ENCODE measurements at places on chromosomes 1 and 21.

- DNase-seq, result no peak
Observed at GRCh38 chr1:16973215-16973614, 7.2 kb downstream of the MFAP2 start.

GRCh38 chr1:87367549-87367948, 38.9 kb downstream of the LMO4 start:
- DNase-seq, result no peak

DNA sequence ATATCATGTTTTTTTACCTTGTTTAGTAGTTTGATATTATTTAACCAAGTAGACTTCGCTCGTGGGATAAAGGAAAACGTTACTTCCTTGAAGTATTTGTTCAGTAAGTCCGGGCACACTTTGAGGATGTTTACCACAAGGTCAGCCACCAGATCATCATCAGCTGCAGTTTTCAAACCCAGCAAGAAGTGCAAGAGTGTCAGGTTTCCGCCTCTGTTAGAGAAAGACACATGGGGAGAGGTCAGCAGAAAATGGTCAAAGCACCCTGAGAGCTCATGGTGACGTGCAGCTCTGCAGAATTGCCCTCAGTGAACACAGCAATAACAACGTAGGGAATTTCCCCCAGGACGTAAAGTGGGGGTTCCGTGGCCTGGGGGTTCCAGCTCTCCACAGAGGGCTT, 24.4 kb downstream of the URB1 start:
- no peak for DNase-seq

DNA sequence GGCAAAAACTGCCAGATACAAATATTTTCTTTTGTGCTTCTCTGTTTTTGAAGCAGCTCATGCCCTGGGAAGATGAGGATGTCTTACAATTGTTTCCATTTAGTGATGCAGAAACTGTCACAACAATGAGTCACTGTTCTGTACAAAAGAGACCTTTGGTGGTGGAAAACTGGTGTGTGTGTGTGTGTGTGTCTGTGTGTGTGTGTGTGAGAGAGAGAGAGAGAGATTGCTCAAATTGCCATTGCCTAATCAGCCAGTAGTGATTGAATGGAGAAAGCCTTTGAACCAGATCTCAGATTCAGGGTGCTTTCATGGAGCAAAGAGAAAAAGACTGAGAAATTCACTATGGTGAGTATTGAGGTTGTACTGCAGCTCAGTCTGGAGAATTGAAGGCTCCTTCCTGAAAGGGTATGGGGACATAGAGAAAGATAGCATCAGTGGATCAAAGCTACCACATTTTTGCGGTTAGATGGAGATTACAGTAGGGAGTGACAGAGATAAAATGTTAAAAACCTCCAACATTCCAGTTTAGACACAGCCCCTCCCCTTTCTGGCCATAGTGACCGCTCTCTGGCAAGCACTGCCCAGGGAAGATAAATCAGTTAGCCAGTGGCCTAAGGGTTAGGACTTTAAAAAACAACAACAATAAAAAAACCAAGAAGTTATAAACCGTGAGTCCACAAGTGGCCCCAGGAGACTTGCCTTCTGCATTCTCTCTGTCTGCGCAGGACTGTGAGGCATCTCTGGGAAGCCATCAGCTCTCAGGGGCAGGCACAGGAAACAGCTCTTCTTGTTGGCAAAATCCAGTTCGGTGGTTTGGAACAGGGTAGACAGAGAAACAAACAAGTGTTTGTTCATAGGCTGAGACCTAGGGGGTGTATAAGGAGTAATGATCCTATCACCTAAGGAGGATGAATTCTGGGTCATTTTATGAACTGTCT, 406.5 kb downstream of the DUSP10 start:
- DNase-seq, result peak; percentile 54

DNA sequence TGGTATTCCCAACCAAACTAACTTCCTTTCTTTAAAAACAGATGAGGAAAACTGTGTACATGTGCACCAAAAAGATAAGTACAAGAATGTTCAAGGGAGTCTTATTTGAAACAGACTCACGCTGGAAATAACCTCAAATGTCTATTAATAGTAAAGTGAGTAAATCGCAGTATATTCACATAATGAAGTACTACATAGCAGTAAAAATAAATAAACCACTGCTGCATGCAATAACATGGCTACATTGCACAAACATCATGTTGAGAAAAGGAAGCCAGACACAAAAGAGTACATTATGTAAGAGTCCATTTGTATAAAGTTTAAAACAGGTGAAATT, 5.2 kb upstream of the DENND2D start:
- DNase-seq, result no peak

GRCh38 chr1:3721955-3722465, 30.2 kb upstream of the CCDC27 start:
- DNase-seq, result no peak

DNA sequence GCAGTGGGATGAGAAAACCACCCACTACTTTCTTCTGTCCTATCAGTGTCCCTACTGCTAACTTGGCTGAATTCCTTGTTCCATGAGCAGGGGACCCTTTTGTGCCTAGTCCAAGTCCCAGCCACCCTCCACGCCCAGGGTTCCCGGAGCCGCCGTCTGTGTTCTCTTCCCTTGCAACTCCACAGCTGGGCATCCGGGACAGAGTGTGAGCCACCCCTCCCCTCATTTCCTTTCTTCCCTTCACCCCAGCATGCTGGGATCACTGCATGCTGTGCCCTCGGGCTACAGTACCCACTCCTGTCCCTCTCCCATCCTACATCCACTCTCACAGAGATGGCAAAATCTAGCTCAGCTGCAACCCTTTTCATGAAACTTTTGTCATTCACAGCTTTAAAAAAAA, 44.5 kb downstream of the PGBD5 start:
- no peak for DNase-seq

DNA sequence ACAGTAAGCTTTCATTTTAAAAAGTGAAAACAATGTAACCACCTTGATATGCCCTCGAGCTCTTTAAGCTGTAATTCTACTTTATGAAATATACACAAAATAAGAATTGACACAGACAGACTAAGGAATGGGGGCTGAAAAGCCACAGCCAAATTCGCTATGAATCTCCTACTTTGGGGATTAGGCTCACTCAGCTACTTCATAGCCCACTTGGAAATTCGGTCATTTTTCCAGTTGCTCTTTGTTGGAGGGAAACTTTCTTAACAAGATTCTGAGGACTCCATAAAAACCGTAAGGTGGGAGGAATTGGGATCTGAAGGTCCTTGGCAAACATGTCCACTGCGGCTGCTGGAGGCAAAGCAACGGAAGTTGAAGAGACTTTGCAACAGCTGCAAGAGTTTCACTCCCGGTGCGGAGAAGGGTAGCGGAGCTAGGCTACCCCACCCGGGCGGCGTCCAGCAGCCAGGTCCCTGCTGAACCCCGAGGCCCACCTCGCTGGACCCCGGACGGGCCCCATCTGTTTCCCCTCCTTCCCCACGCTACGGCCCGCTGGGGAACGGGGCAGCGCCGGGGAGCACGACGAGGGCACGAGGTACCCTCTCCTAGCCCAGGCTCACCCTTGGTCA, 634 bp downstream of the MYCBP start:
- no peak for DNase-seq

DNA sequence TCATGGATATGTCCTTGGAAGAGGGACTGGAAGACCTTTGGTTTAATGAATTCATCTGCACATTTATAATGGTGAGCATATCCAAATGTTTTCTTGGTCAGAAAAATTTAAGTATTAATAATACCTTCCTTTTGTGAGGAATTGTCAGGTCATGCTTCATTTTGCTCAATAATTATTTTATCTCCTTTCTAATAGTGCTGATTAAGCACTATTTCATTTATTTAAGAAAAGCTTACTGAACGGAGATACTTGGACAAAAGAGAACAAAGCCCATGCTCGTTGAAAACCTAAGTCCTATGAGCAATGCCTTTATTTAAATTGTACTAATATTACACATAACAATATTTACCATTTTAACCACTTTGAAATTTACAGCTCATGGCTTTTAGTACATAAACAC, 281.5 kb downstream of the PDE4B start:
- DNase-seq, result no peak

GRCh38 chr1:5575396-5575940, 416.8 kb downstream of the NPHP4 start:
- DNase-seq, result no peak

DNA sequence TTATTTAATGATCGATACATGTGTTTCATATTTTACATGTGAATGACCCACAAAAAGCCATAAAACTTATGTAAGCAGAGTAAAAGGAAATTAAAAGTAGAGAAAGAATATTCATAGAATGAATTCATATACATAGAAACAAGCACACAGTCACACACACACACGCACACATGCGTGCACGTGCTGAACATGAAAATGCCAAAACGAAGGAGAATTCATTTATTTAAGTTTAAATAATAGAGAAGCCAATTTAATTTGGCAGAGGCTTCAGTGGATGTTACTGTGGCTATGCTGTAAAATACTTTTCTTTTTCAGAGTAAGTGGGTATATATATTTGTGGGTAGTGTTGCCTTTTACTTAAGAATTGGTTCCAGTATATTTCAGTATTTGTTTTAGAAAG, 145.0 kb upstream of the C21orf91 start:
- DNase-seq, result no peak

- DNase-seq, result no peak
Observed at GRCh38 chr1:186738926-186739325, 58.7 kb upstream of the PTGS2 start.

DNA sequence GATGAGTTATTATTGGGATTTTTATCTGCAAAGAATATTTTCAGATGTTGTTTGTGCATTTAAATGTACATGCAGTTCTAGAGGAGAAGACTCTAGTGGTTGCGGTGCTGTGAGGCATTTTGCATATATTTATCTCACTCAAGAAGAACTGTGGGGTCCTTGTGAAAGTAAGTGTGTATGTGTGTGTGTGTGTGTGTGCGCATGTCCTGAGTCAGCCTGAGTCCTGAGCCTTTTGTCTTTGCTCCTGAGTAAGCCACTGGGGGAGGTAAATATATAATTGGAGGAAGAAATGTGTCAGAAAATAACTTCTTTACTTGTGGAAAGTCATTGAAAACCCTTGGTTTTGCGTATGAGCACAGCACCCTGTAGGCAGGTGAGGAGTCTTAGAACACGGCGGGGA, 55.6 kb upstream of the CD34 start:
- no peak for DNase-seq

DNA sequence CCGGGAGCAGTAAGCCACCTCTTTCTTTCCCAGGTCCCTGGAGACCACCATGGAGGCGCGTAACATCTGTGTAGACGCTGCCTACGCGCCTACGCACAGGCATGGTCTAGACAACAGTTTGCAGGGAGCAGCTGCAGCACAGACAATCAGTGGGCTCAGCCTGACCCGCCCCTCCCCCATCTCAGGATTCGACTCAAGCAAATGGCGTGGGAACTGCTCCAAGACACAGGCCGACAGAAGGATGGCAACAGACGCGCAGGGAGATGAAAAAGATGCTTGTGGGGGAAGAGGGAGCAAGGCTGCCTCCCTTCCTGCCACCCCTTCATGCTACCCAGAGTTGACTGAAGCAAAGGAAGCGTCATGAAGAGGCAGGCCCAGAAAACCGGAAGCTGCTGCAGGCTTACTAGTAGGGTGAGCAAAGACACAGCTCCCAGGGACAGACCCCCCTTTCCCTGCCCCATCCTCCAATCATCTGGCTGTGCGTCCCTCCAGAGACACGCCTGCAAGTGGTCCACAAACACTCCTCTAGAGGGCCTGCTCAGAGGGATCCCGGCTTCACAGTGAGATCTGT, 19.5 kb downstream of the STK40 start:
- no peak for DNase-seq

DNA sequence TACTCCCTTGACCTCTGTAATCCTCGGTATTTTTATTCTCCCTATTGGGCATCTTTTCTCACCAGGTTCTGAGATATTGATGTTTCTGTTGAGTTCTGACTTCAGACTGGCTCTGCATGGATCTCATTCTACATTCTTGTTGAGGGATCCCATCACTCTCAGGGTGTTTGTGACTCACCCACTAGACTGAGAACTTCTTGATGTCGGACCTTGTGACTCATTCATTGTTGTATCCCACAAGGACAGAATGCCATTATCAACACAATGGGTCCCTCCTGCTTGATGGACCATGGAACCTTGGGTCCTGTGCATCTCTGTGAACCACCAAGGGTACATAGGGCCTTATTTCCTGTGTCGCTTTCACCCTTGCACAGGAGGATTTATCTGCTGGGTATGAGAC, 174.1 kb downstream of the PBX1 start:
- no peak for DNase-seq

- no peak for DNase-seq
Observed at GRCh38 chr1:6517435-6517851, 26.0 kb upstream of the PLEKHG5 start.

DNA sequence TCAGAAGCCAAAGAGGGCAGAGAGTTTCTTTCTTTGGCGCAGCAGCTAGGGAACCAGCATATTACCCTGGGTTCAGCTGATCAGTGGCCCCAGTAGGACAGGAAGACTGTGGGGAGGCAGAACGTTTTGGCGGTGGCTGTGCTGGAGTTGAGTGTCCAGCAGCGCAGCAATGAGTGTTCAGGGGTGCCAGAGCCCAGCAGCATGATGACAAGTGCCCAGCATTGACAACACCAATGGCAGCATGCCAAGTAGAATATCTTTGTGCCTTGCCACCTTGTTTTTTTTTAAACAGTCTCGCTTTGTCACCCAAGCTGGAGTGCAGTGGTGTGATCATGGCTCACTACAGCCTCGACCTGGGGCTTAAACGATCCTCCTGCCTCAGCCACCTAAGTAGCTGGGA, 106.7 kb upstream of the CDC42BPA start:
- DNase-seq, result no peak

DNA sequence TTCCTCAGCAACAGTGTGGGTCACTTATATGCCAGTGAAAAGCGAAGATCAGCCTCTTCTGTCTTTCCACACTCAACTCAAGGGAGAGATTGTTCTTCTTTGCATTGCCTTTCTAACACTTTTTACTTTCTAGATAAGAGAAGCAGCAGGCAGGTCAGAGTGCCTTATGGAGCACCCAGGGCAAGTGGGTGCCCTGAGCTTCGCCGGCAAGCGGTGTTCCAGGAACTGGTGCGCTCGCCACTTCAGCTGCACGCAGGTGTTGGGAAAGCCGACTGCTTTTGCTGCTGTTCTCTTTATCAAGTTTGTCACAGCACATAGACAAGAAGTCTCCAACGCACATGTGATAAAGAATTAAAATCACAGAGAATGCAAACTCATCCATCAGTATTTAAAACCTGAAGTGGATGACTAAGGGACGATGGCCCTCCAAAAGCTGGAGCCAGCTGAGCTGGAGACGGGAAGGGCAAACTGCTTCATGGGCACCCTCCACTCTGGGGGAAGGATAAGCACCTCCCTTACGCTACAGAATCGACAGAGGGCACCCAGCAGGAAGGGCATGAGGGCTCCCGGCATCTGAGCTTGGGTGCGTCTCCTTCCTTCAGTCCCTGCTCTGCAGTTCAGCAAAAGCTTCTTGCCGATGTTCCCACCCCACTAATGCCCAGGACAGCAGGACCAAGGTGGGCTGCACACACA, 20.7 kb downstream of the UBE2G2 start:
- DNase-seq, result no peak

DNA sequence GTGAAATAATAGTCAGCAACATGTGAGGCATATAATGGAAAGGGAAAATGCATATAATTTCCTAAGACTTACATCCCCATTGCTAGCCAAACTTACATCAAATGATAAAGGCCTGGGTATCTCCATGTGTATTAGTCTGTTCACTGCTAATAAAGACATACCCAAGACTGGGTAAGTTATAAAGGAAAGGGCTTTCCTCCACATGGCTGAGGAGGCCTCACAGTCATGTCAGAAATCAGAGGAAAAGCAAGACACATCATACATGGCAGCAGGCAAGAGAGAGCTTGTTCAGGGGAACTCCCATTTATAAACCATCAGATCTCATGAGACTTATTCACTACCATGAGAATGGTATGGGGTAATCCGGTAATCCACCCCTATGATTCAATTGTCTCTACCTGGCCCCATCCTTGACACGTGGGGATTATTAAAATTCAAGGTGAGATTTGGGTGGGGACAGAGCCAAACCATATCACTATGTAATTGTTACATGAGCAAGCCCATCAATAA, 161.5 kb upstream of the SAMSN1 start:
- no peak for DNase-seq
